ENCODE measurements at places on chromosomes 7 and 10.

DNA sequence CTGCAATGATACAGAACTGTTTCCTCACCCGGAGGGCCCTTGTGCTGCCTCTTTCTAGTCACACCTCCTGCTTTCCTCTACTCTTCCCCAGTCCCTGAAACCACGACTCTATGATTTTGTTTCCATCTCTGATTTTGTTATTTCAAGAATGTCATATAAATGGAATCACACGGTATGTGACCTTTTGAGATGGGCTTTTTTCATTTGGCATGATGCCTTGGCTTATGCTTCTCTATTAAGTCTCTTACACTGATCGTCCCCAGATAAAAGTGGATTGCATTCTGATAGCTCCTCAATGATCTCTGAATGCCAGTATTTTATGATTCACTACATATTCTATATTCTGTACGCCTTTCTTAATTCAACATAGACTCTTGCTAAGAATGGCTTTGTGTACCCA is 78.2 kb downstream of the GALNT11 start:
- no peak for DNase-seq

GRCh38 chr7:108063520-108063933 is 60.6 kb upstream of the LAMB1 start:
- DNase-seq: no peak

DNA sequence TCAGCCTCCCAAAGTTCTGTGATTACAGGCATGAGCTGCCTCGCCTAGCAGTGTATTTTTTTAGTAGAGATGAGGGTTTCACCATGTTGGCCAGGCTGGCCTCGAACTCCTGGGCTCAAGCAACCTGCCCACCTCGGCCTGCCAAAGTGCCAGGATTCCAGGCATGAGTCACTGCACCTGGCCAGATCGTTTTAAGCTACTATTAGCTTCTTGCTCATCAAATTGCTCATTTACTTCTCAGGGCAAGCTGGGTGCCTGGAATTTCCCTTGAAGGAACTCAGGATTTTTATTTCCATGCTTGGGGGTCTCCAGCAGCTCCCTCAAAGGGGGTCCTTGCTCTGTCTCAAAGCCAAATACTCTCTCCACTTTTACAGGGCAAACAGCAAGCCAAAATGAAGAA is 798.0 kb upstream of the AUTS2 start:
- no peak for DNase-seq

GRCh38 chr7:154777023-154777422 is 225.9 kb downstream of the PAXIP1 start:
- no peak for DNase-seq

- no peak for DNase-seq
Observed at GRCh38 chr7:116502201-116503096, 2.9 kb downstream of the CAV2 start.

DNA sequence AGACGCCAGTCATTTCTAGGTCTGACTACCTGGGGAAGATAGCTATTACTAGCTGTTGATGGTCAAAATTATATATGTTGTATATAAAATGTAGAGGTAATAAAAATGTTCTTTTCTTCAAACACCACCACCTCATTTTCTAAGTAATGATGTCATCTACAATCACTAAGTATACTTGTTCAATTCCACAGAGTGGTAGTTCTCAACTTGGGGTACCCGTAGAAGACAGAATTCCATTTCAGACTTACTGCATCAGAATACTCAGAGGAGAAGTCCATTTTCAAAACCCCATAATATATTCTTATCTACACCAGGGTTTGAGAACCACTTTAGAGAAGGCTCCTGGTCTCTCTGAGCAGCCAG is 191.9 kb downstream of the PTN start:
- no peak for DNase-seq

DNA sequence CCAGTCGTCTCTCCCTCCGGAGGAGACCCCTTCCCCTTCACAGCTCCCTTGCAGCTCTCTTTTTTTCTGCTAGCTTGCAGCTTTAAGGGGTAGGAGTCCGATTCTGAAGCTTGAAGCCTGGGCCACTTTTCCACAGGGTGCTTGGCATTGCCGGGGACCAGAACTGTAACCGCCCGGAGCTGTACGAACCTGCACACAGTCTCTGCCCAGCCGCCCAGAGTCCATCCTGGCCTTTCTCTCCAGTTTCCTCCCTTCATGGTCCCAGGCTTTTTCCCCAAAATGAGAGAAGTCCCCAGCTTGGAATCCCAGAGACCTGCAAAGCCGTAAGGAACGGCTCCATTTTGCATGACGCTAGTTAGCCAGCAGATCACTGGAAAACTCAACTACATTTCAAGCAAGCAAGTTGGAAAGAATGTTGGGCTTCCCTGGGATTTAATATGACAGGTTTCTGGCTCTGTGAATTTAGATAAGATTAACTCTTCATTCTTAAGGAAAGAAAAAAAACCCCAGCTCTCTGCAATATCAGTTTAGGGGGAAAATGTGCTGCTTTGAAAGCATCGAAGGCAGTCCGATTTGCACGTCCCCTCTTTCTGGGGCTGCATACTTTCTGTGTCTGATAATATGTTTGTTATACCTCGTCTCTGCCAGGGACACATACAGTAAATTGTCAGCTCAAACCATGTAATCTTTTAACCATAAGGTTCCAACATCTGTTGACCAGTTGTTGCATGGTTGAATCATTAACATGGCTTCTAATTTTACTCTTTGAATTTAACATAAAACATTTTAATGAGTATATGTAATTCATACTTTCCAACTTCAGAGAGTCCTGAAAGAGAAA is 190.0 kb upstream of the LYZL2 start:
- no peak for DNase-seq

DNA sequence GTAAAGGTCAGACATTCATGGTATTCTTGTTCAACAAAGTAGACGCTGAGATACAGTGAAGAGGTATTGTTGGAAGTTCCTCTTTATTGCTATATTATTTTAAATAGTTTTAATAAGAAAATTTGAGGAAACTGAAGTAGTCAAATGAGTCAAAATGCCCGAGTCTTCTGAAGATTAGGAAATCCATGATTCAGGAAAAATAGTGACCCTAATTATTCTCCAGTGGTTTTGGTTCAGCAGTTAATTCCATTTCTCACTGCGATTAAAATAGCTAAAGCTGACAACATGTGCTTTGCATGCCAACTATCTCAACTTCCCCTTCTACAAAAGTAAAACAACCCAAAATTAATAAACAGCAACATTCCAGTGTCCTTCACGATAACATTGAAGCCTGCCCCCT is 32.7 kb upstream of the PFKP start:
- DNase-seq: no peak

DNA sequence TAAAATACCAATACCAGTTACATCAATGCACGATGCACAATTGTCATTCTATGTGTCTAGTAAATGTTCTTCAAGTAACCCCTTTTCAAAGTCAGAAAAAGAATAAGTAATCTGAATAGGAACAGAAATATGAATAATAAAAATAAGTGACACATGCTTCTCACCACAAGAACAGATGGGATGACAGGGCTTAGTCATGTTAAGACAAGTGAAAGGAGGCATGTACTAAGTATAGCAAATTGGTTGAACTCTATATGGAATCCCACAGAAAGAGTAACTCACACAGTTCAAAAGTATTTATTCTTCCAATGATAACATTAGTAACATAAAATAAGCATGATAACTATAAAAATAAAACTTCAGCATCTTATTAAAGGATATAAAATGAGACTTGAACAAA is 100.9 kb upstream of the TAS2R16 start:
- DNase-seq: no peak

- no peak for DNase-seq
Observed at GRCh38 chr10:75469006-75469616, 37.7 kb downstream of the LRMDA start.

DNA sequence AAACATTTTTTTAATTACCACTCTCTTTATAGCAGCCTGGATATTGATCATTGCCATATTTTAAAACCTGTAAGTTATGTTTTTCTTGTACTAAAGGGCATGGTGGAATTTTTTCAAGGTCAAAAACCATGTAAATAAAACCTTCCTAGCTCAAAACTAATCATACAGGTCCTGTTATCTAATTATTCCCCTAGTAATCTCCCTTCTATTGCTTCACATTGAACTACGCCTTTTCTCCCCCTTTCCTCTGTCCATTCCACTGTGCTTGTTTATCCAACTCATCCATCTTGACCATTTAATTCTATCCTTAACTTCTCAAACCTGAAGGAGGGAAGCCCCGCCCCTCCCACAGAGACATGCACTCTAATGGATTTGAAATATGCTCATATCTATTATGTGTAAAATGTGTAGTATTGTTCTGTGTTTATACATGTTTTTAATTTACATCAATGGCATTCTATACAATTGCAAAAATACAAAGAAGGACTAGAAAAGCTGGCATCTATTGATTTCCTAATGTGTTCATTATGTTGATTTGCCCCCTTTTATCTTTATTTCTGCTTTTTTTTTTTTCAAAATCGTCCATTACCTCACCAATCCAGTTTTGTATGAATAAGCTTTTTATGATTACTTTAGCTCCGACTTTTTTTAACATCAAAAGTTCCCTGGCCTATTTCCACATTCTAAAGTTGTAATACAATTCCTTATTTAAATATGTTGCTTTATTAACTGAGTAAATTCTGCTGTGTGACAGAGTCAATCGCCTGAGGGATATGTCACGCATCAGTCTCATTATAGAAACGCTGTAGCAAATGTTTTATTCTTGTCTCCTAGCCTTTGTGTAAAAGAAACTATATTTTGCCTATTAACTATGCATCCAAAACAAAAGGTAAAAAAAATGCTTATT is 61.0 kb downstream of the MET start:
- DNase-seq: no peak

DNA sequence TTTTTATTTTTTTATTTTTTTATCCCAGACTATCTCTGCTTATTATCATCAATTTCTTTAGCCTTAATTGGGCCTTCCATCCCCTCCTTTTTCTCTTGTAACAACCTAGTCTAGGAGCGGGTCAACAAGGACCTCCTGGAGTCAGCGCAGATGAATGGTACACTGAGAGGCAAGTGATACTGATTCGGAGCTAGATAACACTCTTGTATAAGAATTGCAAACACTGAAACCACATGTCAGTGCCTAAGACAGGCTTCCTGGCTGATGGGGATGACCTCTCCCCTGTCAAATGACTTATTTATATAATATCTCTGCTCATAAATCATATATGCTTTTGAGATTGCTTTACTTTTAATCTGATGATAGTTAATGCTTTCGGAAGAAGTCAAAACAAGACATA is 22.7 kb downstream of the BPGM start:
- DNase-seq: no peak
